ENCODE measurements at places on chromosomes 16 and 17. TPM values are rescaled to one million over a fixed set of nuclear protein-coding genes. Genes with fewer than 3 reads are reported as not detected.

DNA sequence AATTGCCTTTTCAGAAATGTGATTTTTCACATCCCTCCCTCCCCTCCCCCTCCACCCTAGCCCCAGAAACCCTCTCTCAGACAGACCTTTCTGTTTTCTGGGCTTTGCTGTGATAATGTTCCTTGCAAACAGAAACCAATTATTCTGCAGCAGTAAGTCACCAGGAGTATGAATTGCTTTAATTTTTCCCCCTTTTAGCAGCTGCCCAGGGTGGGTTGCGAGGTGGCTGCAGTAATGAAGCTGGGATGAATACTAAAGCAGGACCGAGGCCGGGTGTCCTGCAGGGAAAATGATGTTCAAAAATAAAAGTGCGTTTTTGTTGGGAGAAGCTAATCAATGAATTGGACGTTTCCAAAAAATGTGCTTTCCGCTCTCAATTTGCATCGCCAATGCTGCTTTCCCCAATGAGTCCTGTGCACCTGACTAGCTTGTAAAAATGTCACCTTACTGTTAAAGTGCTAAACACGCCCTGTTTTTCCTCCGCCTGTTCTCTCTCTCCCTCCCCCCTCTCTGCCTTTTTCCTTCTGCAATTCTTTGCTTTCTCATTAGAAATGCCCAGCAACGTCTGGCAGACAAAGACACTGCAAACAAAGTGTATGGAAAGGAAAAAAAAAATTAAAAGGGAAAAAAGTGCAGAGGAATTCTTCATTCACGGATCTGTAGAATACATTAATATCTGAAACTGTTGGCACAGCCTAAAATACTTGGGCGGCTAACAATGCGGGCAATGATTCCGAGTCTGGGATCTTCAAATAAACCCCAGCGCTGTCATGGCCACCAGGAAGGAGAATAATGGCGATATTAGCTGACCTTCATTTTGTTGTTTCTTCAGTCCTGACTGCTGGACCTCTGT, 244.1 kb downstream of the STX8 start:
- H3K27me3 ChIP-seq = no peaks in the 10 kb centered on the region
- no peak overlapping the region for H3K27ac ChIP-seq
- no peaks in the 10 kb centered on the region for H3K36me3 ChIP-seq
- H3K4me1 ChIP-seq = no peaks in the 10 kb centered on the region

DNA sequence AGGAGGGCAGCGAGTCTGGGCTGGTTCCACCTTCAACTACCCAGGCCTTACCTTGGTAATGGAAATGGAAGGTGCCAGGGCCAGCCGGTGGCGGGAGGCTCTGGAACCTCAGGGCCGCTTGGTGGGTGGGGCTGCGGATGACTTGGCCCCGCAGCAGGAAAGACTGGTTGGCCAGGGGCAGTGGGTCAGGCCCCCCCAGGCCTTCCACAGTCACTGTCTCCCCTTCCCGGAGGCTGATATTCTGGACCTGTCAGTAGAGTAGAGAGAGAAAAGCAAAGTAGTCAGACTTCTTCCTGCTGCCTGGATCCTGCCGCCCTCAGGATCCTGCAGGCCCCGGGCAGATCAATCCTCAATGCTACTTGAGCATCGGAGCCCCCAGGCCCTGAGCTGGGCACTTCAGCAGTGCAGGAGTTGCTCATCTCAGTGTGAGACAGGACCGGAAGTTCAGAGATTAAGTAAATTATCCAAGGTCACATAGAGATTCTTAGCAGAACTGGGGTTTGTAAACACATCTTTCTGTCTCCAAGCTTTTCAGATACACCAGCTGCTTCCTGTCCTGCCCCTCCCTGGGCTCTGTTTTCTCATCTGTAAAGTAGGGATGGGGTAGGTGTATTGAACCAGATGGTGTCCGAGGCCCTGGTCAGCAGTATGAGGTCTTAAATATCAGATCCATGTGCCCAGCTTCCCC, 18.5 kb upstream of the PHF12 start:
- no peak for DNase-seq
- H3K27me3 ChIP-seq = no peaks in the 10 kb centered on the region
- H3K36me3 ChIP-seq = no peaks in the 10 kb centered on the region
- H3K27ac ChIP-seq = no peak overlapping the region
- no peaks in the 10 kb centered on the region for H3K4me1 ChIP-seq

- H3K4me1 ChIP-seq = peaks cover 37% of the 10 kb centered on the region
- H3K27me3 ChIP-seq = no peaks in the 10 kb centered on the region
- no peak for DNase-seq
- no peaks in the 10 kb centered on the region for H3K36me3 ChIP-seq
- peak overlapping the region; percentile 97 for H3K4me3 ChIP-seq
These were observed 2.2 kb downstream of the HOXB2 start for GRCh38 chr17:48542698-48543106.

GRCh38 chr17:45008216-45008615, 40.1 kb upstream of the C1QL1 start:
- no peaks in the 10 kb centered on the region for H3K36me3 ChIP-seq
- H3K4me1 ChIP-seq = no peaks in the 10 kb centered on the region
- no peak for DNase-seq
- no peak overlapping the region for H3K4me3 ChIP-seq
- H3K27ac ChIP-seq = no peak overlapping the region
- peaks cover 10% of the 10 kb centered on the region for H3K27me3 ChIP-seq

DNA sequence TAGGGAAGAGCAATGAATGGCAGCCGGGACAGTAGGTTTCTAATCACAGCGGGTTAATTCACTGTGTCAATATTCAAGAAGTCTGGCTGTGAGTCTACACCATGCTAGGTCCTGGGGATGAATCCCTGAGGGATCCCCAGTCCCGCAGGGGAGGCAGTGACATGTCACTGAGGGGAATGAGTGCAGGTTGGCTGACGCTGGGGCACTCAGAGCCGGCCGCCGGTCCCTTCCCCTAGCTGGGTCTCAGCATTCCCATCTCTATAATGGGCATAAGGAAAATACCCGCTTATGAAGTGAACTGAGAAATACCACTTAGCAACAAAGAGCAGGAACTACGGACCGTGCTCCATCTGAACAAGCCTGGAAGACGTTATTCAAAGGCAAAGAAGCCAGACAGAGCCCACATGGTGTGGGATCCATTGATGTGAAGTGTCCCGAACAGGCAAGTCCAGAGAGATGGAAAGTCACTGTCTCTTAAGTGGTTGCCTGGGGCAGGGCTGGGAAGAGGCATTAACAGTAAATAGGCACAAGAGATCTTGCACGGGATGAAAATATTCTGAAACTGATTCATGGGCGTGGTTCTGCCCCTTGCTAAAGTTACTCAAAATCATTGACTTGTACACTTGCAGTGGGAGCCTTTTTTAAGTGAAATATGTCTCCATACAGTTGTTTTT, 31.9 kb downstream of the PPL start:
- H3K4me3 ChIP-seq = no peak overlapping the region
- H3K27me3 ChIP-seq = no peaks in the 10 kb centered on the region
- H3K36me3 ChIP-seq = no peaks in the 10 kb centered on the region
- DNase-seq = no peak
- H3K27ac ChIP-seq = no peak overlapping the region
- no peaks in the 10 kb centered on the region for H3K4me1 ChIP-seq

DNA sequence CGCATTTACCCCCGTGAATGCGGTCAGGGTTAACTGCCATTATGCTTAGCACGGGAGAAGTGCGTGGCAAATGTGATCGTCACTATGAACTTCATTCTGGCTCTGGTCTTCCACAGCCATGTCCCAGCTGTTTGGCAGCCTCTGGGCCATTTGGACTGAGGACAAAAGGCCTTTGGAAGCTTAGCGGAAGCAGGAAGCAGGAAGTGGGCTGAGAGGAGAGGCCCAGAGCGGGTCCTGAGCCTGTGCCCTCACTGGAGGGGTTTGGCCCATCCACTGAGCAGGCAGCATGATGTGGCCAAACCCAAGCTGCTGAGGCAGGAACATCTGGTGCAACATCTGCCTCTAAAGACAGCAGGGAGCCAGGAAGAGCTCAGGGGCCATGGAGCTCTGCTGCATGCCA, 345.9 kb downstream of the C16orf95 start:
- H3K27ac ChIP-seq = no peak overlapping the region
- H3K36me3 ChIP-seq = no peaks in the 10 kb centered on the region
- peaks cover 2% of the 10 kb centered on the region for H3K4me1 ChIP-seq

DNA sequence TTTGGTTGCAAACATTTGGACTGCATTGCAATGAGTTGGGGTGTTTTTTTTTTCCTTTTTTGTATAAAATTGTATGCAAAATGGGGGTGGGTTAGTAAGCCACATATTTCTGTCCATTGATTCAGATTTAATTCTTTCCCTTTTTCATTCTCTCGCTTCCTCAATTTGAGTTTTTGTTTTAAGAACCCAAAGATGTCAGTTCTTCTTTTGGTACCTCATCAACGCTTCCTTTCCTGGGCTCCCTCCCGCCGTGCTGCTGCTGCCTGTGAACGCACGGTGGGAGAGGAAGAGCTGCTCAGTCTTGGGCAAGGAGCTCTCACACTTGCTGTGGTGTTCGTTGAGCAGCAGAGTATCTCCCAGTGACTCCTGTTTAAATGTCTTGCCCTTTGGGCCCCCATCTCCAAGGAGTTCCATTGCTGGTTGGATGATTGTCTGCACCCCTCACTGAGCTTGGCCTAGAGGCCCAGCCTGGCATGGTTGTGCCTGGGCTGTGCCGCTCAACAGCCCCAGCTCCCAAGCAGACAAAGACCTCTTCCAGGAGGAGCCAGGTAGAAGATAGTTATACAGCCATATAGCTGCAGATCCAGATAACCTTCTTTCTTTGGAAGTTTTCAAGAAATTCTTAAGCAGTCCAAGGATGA, 13.6 kb downstream of the UBFD1 start:
- H3K27me3 ChIP-seq = no peaks in the 10 kb centered on the region
- DNase-seq = no peak
- H3K36me3 ChIP-seq = peaks cover 2% of the 10 kb centered on the region
- no peak overlapping the region for H3K4me3 ChIP-seq

DNA sequence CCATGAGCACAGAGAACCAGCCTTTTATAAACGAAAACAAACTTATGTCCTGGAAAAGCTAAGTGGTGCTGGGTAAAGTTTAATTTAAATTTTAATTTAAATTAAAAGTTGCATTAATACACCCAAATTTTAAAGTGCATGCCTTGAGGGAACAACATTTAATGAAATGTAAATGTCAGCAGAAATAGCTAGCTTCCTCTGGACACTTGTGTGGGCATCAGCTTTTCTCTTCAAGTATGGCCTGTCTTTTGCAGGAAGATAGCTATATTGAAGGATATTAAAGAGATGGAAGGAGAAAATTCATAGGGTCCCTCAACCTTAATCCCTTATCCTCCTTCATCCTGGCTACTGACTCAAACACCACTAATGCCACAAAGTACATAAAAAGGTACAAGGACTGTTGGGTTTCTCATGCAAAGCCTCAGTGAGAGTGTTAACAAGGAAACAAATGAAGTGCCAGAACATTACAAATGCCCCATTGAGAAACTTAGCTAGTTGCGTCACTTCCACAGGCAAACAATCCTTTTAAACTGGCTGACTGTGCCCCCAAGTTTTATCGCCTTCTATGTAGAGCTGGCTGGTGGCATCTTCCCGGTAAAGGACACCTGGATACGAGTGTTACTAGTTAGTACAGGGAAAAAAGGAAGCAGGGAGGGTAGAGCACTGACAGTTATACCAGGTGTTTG, 14.1 kb downstream of the PHF12 start:
- peaks cover 11% of the 10 kb centered on the region for H3K4me1 ChIP-seq
- no peaks in the 10 kb centered on the region for H3K36me3 ChIP-seq
- H3K27ac ChIP-seq = no peak overlapping the region

GRCh38 chr17:74417178-74418045, 14.5 kb upstream of the GPRC5C start:
- no peaks in the 10 kb centered on the region for H3K4me1 ChIP-seq
- H3K27ac ChIP-seq = no peak overlapping the region
- DNase-seq = no peak
- no peaks in the 10 kb centered on the region for H3K36me3 ChIP-seq
- no peaks in the 10 kb centered on the region for H3K27me3 ChIP-seq

GRCh38 chr17:38507436-38507835, 79.2 kb downstream of the ARHGAP23 start:
- no peak overlapping the region for H3K4me3 ChIP-seq
- DNase-seq = no peak
- peaks cover 13% of the 10 kb centered on the region for H3K4me1 ChIP-seq

Gene PLEKHG4
- 35.6 TPM for polyA plus RNA-seq

Gene CCDC47
- polyA plus RNA-seq = 13.7 TPM

Data from endothelial cell of umbilical vein (primary cell).